ENCODE measurements at places on chromosomes 16 and 17.
A peak's percentile ranks its signal among the peaks of the same experiment; 100 is the strongest.

- DNase-seq = no peak
Measured at GRCh38 chr16:4241258-4241927, 487 bp downstream of the SRL start.

- DNase-seq = no peak
Measured at GRCh38 chr17:79923974-79924638, 84.9 kb upstream of the CBX4 start.

DNA sequence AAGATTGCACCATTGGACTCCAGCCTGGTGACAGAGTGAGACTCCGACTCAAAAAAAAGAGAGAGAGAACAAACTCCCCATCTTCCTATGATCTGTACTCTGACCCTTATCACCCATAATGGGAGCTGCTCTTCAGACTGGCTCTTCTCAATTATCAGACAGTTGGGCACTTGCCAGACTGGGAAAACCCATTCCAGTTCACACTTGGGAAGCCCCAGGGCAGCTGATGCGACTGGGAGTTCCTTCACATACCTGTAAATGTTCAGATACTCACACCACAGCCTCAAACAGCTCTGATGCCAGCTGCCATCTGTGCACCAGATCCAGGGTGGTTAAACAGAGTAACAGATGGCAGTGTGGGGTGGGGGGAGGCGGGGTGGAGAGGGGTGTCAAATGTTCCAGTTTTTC is 23.8 kb upstream of the TMEM101 start:
- no peak for DNase-seq

GRCh38 chr17:82309656-82310570 is 7.5 kb downstream of the CD7 start:
- DNase-seq = no peak

DNA sequence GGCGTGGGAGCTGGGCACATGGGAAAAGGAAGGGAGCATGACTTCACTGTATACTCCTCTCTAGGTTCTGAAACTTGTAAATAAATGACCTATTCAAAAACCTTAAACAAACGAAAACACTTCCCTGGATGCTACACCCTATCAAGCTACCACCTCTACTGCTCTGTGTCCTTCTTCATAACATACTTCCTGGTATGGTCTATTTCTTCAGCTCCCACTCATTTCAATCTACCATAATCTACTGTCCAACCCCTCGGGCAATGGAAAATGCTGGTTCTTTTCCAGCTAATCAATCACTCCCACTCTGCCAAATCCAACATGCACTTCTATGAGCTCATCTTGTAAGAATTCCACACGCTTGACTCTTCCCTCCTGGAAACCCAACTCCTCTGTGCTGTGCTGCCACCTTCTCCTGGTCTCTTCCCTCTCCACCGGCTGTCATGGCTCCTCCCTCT is 42.4 kb downstream of the AMFR start:
- DNase-seq = no peak

DNA sequence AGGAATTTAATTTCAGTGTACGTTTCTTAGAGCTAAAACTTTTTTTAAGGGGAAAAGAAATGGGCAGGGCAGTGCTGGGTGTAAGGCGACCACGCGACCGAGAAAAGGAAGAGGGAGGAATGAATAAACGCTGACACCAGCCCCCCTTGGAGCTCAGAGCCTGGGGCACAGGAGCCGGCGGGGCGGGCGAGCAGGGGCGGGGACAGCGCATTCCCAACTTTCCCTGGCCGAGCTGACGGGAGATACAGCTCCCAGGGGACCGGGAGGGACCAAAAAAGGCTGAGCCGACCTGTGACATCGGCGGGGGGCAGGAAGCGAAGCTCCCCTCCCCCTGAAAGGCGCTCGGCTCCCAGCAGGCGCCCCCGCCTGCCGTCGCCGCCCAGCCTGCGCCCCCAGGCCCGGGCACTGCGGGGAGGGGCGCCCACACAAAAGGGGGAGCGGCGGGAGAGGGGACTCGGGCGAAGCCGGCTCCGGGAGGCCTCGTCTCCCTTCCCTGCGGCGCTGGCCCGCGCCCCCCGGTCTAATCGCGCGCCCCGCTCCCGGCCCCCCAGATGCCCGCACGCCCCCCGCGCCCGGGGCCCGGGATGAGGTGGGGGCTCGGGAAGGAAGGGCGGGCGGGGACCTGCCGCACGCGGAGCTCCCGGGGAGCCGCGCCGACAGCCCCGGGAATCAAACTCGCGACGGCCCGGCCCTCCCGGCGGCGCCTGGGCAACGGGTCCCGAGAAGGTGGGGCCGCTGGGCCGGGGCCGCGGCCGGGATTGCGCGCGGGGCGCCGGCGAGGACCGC is 622 bp downstream of the CUEDC1 start:
- peak; percentile 93 for DNase-seq

GRCh38 chr16:49093939-49094338 is 187.7 kb downstream of the CBLN1 start:
- peak; percentile 54 for DNase-seq

DNA sequence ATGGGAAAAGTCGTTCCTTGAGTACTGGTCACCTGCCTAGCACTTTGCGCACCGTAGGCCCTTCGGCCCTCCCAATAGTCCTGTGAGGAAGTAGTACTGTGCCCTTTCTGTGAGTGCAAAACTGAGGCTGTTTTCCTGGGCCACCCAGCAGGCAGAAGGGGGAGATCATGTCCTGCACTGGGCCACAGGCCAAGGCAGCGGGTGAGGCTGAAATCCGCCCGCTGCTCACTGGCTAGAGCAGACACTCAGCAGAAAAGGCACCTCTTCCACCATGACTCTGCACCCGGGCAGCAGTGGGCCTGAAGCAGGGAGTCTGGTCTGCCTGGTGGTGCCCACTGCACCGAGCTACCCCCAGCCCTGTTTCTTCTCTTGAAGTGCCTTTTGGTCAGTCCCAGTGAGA is 20.2 kb downstream of the METTL22 start:
- DNase-seq = no peak

DNA sequence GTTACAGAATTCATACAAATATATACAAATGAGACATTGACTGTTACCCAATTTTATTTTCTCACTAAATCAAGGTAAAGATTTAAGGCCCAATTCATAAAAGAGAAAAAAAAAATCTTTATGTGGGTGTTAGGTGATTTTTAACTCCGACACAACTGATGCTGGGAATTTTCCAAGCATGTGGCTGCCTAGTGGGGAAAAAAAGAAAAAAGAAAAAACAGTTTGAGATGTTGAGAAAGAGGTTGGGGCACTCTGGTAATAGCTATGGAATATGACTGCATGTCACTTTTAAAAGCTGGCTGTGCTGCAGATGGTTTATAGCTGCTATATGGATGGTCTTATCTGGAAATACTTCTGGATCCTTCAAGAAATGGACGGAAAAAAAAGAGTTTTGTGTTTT is 739.9 kb upstream of the SOX9 start:
- no peak for DNase-seq

Data from osteocyte (in vitro differentiated cells).